ENCODE measurements at places on chromosomes 4 and X.

DNA sequence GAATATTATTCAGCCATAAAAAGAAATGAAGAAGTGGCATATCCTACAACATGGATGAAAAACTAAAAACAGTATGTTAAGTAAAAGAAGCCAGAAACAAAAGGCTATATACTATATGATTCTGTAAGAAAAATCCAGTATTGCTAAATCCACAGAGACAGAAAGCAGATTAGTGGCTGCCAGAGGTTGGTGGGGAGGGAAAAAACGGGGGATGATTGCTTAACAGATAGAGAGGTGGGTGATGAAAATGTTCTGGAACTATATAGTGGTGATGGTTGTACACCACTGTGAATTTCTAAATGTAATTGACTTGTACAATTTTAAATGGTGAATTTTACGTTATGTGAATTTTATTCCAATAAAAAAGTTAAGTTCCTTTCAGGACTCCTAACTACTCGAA is 157.6 kb upstream of the SH3RF1 start:
- H3K4me3 ChIP-seq, result no peak overlapping the region
- H3K27me3 ChIP-seq, result no peaks in the 10 kb centered on the region
- H3K4me1 ChIP-seq, result no peaks in the 10 kb centered on the region
- no peaks in the 10 kb centered on the region for H3K36me3 ChIP-seq
- H3K27ac ChIP-seq, result no peak overlapping the region

DNA sequence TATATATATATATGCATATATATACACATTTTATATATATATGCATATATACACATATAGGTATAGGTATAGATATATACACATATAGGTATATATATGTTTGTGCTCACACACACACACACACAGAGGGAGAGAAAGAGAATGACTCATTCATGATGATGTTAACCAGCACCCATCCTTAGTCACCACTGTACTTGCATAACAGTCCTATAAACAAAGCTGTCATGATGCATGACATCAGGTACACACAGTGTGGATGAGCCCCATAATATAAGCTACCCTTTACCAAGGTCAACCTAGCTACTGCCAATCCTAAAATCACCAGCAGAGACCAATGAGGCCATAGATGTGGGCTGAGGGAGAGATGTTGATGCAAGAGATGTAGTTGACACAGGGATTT is 1408.0 kb downstream of the RAPGEF2 start:
- H3K4me3 ChIP-seq, result no peak overlapping the region
- no peak overlapping the region for H3K27ac ChIP-seq
- no peaks in the 10 kb centered on the region for H3K4me1 ChIP-seq
- H3K36me3 ChIP-seq, result no peaks in the 10 kb centered on the region
- DNase-seq, result no peak
- H3K27me3 ChIP-seq, result no peaks in the 10 kb centered on the region

DNA sequence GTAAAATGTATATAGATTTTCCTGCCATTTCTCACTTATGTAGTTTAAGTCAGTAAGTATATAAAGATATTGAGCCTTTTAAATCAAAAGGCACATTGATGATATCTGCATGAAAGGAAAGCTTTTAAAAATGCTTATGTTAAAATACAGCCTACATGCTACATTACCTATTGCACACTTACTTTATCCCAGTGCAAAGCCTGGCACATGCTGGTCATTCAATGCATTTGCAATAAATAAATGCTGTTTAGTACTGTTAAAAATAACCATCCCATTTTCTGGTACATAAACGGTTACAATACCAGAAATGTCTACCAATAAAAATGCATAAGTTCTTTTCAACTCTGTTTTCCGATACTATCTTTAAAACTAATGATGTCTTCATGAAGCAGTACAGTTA is 22.1 kb upstream of the SPATA4 start:
- no peak overlapping the region for H3K4me3 ChIP-seq
- no peaks in the 10 kb centered on the region for H3K4me1 ChIP-seq
- H3K27ac ChIP-seq, result no peak overlapping the region

DNA sequence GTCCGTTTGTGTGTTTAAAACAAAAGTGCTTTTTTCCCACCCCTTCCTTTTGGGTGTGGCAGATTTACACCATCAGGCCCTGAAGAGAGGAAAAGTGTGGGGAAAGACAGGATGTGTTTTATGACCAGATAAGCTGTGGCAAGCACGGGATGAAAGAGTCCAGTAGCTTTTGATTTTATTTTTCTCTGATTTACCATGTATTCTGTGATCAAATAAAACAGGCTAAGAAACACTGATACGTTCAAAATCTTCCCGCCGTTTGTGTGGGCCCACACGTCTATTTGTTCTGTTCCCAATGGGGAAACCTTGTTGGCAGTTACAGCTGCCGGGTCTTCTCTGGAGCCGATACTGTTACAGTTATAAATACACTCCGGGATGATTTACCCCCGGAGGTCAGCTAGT is 10.8 kb downstream of the LRP2BP start:
- H3K27ac ChIP-seq, result no peak overlapping the region
- no peaks in the 10 kb centered on the region for H3K36me3 ChIP-seq
- H3K4me3 ChIP-seq, result no peak overlapping the region
- H3K27me3 ChIP-seq, result no peaks in the 10 kb centered on the region

DNA sequence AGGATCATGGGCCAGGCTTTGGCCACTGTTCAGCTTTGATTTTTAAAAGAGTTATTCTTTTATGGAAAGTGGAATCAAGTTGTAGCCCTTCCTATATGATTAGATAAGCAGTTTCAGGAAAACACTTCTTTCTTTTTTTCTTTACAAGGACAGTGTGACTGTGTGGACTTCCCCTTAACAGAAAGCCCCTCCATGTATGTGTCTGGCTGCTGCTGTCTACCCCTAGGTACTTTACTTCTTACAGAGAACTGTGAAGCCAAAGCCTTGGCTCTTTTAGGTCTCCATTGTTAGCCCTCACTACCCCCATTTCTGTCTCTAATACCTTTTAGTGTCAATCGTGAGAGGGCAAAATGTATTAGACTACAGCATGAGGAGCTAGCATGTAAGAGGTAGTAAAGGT is 19.1 kb downstream of the VSIG1 start:
- H3K27me3 ChIP-seq, result no peaks in the 10 kb centered on the region
- peaks cover 1% of the 10 kb centered on the region for H3K4me1 ChIP-seq
- no peak overlapping the region for H3K27ac ChIP-seq
- DNase-seq, result no peak
- no peaks in the 10 kb centered on the region for H3K36me3 ChIP-seq

- no peak overlapping the region for H3K4me3 ChIP-seq
- no peaks in the 10 kb centered on the region for H3K27me3 ChIP-seq
- no peak for DNase-seq
- no peaks in the 10 kb centered on the region for H3K36me3 ChIP-seq
Observed at GRCh38 chrX:106378616-106379015, 210.5 kb downstream of the PWWP3B start.

GRCh38 chr4:184286358-184286757 is 68.7 kb upstream of the ENPP6 start:
- H3K36me3 ChIP-seq, result no peaks in the 10 kb centered on the region
- no peak for DNase-seq
- no peak overlapping the region for H3K27ac ChIP-seq
- no peak overlapping the region for H3K4me3 ChIP-seq
- H3K27me3 ChIP-seq, result no peaks in the 10 kb centered on the region
- H3K4me1 ChIP-seq, result peaks cover 5% of the 10 kb centered on the region

DNA sequence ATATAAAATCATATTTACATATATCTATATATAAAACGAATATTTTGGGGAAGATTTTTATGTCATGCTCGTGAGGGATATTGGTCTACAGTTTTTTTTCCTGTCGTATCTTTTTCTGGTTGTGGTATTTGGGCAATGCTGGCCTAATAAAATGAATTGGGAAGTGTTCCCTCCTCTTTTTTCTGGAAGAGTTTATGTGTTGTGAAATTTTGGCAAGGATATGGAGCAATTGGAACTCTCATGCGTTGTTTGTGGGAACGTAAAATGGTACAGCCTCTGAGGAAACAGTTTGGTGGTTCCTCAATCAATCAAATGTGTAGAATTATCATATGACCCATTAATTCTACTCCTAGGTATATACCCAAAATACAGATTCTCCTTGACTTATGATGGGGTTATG is 69.8 kb downstream of the ZNF182 start:
- no peaks in the 10 kb centered on the region for H3K4me1 ChIP-seq
- H3K27me3 ChIP-seq, result no peaks in the 10 kb centered on the region
- DNase-seq, result no peak
- H3K27ac ChIP-seq, result no peak overlapping the region
- H3K4me3 ChIP-seq, result no peak overlapping the region

GRCh38 chrX:33339219-33339618 is 127.9 kb upstream of the DMD start:
- H3K36me3 ChIP-seq, result no peaks in the 10 kb centered on the region
- DNase-seq, result no peak
- no peaks in the 10 kb centered on the region for H3K4me1 ChIP-seq
- H3K27me3 ChIP-seq, result no peaks in the 10 kb centered on the region

DNA sequence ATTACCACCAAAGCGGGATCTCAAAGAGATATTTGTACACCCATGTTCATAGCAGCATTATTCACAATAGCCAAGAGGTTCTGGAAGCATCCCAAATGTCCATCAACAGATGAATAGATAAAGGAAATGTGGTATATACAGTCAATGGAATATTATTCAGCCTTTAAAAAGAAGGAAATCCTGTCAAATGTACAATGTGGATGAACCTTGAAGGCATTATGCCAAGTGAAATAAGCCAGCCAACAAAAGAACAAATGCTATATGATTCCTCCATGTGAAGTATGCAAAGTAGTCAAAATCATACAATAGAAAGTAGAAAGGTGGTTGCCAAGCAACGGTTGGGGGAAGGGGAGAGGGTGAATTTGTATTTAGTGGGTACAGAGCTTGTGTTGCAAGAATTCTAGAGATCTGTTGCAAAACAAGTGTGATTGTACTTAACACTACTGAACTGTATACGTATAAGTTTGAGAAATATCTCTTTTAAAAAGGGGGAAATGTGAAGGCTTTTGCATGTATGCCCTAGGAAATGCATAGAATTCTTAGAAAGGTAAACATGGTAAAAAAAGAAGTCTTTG is 5.0 kb upstream of the ZRSR2 start:
- no peak overlapping the region for H3K27ac ChIP-seq
- H3K4me3 ChIP-seq, result no peak overlapping the region
- H3K27me3 ChIP-seq, result no peaks in the 10 kb centered on the region
- DNase-seq, result no peak
- no peaks in the 10 kb centered on the region for H3K36me3 ChIP-seq

DNA sequence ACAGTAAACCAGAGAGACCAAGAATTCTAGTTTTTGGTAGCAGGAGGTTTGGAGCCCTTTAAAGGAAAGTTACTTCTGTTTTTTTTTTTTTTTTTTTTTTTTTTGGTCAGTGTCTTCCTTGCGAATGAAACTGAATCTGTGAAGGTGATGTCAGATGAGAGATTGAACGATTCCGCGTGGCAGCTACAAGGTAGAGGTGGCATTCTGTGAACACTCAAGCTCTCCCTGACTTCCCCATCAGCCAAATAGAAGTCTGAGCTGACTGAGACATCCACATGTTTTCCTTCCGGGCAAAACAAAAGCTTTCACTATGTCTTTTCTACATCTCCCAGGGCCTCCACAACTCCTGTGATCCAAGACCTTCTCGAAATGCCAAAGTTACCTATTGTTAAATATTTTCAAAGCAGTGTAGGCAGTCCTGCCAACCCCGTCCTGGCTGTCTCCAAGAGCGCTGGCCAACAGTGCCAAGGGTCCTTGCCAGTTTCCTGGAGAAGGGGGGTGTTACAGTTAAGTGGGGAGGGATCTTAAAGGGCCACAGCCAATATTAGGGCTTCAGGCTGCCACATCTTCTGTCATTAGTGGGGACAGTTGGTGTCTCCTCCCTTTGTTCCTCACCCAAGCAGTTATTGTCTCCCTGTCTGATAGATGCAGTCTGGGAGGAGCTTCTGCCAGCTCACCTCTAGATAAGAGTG is 102.9 kb upstream of the SLC34A2 start:
- H3K4me1 ChIP-seq, result no peaks in the 10 kb centered on the region
- H3K4me3 ChIP-seq, result no peak overlapping the region
- no peaks in the 10 kb centered on the region for H3K27me3 ChIP-seq
- no peaks in the 10 kb centered on the region for H3K36me3 ChIP-seq
